ENCODE measurements at places on chromosomes 4 and X.

DNA sequence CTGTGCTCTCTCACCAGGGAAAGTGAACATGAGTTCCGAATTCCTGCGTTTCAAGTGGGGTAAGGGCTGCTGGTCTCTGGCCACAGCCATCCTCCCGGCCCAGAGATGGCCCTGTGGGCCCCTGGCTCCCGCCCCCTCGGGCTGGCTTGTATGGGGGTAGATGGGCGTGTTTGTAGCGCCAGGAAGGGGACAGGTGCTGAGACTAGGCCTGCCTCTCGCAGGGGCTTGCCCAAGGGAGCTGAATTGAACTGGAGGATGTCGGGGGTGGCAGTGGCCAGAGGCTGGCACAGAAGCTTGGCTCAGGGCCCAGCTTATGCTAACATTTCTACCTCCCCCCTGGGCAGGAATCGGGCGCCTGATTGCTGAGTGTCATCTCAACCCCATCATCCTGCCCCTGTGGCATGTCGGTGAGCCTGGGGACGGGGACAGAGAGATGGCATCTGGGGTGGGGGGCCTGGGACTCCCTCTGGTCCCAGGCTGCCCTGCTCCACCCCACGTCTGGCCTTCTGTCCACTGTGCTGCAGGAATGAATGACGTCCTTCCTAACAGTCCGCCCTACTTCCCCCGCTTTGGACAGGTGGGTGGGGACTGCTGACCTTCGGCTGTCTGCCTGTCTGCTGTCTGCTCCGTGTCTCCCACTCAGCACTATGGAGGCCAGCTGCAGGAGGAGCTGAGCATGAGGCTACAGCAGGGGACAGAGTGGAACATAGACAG is 8.5 kb downstream of the TAFAZZIN start:
- DNase-seq, result no peak

GRCh38 chr4:39631700-39632079 is 7.0 kb downstream of the SMIM14 start:
- no peak for DNase-seq

- no peak for DNase-seq
These were observed 28.1 kb downstream of the ANK2 start for GRCh38 chr4:113077575-113077974.

DNA sequence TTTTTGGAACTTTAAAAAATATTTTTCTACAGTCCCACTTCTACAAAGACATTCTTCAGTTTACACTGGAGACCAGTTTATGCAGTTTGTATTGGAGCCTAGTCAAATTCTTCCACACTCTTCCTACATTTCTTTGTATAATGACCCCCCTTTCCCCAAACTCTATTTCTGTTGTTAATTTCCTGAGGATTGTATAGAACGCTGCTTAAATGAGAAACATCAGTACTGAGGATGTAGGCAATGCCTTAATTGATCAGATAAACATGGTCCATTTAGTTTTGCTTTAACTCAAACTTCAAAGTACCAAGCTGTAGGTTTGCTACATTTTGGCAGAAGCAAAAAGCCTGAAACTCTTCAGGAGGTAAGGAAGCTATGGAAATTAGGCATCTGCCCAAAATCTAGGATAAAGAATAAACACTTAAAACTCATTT is 155.5 kb downstream of the SLC7A11 start:
- no peak for DNase-seq

- DNase-seq, result no peak
These were observed 1982.5 kb downstream of the ARAP2 start for GRCh38 chr4:34261799-34262314.

DNA sequence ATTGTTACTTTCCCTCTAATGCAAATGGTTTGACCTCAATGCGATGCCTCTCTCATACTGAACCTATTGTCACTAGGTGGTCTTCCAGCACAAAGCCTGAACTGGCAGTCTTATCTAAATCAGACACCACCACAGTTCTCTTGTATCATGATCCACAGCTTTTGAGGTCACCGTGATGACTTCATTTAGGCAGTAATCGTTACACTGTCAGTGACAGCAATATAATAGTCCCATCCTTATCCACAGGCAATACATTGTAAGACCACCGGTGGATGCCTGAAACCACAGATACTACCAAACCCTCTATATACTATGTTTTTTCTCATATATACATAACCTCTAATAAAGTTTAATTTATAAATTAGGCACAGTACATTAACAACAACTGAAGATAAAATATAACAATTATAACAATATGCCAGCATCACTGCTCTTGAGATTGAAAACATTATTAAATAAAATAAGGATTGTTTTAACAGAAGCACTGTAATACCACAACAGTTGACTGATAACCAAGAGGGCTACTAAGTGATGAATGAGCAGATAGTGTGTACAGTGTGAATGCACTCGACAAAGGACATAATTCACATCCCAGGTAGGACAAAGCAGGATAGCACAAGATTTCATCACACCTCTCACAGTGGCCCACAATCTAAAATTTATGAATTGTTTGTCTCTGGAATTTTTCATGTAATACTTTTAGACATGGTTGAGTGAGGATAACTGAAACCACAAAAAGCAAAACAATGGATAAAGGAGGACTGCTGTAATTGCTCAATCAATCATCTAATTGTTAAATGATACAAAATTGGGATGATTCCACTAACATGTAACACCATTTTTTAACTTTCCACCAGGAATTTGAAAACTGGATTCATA is 419.4 kb downstream of the CENPC start:
- no peak for DNase-seq

GRCh38 chr4:122142687-122143086 is 9.4 kb upstream of the BLTP1 start:
- DNase-seq, result no peak

DNA sequence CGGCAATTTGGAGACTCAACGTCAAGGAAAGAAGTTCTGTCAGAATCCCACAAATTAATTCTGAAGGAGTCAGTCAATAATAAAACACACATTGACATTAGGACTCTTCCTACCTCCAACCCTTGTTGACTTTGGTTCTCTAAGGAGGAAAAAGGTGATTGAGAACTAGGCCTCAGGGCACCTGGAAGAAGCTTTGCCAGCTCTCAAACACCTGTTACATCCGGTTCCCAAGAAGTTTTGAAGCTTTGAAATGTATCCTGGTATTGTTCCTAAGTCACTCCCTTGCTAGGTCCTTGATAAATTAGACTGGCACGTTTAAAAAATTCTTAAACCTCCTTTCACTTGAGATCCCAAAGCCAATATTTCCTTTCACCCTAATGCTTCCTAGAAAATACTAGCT is 1.7 kb upstream of the CCDC160 start:
- DNase-seq, result no peak

GRCh38 chrX:72280321-72280845 is 3.3 kb upstream of the RPS4X start:
- no peak for DNase-seq

DNA sequence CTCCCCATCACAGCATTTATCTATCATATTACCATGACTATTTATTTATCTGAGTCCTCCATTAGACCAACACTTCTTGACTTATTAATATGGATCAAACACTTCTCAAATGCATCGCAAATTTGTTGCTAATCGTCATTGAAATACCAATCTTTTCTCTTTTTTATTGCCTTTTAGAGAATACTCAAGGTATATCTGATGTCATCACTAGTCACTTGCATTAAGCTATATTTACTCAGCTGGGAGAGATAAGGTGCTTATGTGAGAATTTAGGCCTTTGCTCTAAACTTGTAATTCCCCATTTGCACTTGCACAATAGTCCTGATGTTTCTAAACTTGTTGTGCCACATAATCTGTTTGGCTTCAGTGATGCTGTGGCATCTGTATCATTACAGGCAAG is 95.0 kb downstream of the RASGEF1B start:
- no peak for DNase-seq

- no peak for DNase-seq
These were observed 289.2 kb upstream of the PCDH10 start for GRCh38 chr4:132859929-132860328.
